ENCODE measurements at places on chromosomes 13 and 19.

- no peak for DNase-seq
These were observed 3.2 kb upstream of the PDE4C start for GRCh38 chr19:18229474-18229873.

DNA sequence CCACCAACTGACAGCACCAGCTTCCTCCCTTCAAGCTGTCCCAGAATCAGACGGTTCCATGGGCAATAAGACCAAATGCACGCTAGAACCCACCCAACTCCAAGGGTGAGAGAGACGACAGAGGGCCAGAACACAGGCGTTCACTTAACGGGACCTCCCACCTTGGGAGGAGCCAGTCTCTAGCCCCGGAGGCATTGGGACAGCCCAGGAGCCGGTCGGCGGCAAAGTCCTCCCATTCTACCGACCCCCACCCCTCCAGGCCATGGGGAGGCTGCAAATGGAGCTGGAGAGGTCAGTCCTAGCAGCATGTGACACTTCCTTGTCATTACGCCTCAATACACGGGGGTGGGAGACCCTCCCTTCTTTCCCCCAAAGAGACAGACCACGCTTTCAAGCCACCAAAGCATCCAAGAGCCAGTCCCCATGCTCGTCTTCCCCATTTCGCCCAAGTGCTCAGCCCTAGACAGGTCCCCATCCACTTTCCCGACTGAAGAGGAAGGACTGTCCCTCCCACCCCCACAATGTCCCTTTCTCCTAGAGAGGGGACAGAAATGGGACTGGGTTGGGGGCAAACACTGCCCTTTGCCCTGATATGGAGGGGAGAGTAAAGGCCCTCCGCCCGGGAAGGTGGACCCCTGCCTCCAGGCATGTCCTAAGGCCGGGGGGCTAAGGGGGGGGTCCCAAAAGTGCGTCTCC, 964 bp downstream of the KHSRP start:
- DNase-seq = peak; percentile 24

DNA sequence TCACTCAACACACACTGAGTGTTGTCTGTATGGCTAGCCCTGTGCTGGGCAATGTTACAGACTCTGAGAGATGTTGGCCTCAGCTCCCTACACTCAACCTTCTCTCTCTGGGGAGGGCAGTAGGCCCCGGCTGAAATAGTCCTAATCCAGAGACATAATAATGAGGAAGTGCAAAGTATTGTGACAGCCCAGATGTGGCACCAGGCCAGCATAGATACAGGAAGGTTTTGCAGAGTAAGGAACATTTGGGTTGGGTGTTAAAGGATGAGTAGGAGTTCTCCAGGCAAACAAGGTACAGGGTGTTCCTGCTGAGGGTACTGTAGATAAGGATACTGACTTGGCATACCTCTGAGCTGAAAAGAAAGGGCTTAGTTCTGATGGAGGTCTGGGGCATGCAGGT, 2.4 kb downstream of the LIN7B start:
- no peak for DNase-seq

- DNase-seq = no peak
These were observed 85.4 kb upstream of the KLF12 start for GRCh38 chr13:74219566-74219965.

GRCh38 chr19:40549007-40549708, 27.5 kb upstream of the SHKBP1 start:
- DNase-seq = no peak

DNA sequence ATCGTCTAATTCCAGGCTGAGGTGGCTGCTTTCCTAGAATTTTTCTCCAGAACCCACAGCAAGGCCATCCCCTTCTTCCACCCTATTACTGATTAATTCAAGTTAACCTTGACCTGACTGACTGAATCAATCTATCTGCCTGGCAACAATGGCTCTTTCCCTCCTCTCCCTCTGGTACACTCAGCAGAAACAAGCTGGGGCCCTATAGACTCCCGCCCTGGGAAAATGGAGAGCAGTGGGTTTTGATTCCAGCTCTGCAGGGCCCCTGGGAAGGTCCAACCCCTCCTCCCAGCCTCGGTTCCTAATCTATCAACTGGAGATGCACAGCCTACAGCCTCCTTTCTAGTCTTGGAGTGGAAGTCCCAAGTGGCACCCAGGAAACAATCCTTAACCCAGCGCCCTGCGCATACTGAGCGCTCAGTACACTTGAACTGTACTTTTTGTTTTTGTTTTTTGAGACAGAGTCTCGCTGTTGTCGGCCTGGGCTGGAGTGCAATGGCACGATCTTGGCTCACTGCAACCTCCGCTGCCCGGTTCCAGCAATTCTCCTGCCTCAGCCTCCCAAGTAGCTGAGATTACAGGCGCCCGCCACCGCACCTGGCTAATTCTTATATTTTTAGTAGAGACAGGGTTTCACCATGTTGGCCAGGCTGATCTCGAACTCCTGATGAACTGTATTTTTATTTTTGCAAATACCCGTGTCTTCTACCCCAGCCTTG, 5.2 kb upstream of the C3 start:
- no peak for DNase-seq

GRCh38 chr19:12162513-12162881, 399 bp upstream of the ZNF136 start:
- DNase-seq = no peak

DNA sequence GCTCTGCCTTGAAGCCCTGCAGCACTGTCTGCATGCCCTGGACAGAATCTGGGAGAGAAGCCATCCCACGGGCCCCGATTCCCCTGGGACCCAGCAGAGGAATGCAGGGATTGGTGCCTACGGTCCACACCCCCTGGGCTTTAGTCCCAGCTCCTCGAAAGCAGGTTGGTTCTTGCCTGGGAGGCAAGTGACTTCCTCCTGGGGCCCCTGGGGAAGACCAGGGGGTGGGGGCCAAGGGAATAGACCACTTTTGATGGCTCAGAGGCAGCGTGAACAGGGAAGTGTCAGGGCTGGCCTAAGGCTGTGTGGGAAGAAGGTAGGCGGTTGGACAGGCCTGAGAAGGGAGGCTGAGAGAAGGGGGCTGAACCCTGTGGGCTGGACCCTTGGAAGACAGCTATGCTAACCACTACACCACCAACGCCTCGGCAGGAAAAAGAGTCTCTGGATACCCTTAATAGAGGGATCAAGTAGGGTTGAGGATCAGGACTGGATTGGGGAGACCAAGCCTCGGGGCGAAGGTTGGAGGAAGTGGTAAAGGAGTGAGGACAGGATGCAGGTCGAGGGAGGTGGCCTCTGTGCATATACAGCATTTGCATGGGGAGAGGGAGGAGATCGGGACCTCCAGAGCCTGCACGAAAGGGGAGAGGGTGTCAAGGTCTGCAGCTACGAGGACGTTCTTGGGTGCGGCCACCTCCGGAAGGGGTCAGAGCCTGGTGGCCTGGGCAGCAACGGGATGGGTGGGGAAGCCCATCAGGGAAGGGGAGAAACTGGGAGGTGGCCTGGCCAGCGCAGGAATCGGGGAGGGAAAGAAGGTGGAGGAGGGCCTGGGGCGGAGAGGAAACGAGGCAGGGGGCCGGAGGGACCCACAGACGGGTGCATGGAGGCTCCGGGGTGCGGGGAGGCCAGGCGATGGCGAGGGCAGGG, 709 bp downstream of the DPP9 start:
- no peak for DNase-seq

DNA sequence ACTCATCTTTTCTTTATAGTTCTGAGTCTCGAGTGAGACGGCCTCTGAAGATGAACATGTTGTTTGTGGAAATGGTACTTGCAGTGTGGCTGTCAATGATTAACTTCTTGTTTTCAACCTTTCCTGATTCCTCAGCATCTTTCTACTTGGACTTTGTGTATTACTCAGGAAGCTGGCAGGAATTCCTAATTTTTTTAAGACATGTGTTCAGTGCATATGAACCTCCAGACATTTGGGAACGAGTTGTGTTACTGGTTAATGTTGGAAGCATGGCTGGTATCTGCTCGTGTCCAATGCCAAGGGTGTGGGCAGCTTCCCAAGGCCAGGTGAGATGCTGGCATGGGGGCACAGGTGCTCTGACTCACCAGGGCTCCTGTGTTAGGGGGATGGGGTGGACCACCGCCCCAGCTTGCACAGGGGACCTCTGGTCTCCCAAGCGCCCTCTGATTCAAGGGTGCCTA, 61.1 kb upstream of the MCF2L start:
- no peak for DNase-seq

DNA sequence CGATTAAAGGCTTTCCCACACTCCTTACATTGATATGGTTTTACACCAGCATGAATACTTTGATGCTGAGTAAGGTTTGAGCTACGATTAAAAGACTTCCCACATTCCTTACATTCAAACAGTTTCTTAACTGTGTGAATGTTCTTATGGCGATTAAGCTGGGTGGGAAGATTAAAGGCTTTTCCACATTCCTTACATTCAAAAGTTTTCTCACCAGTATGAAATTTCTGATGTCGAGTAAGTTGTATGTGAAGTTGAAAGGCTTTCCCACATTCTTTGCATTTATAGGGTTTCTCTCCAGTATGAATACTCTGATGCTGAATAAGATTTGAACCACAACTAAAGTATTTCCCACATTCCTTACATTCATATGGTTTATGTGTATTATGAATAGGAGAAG, 20.0 kb downstream of the ZNF780B start:
- no peak for DNase-seq
